Cerebellar nuclear complex (tissue), 1 donor: ENCODE measurements at places on chromosomes 13 and 19.

DNA sequence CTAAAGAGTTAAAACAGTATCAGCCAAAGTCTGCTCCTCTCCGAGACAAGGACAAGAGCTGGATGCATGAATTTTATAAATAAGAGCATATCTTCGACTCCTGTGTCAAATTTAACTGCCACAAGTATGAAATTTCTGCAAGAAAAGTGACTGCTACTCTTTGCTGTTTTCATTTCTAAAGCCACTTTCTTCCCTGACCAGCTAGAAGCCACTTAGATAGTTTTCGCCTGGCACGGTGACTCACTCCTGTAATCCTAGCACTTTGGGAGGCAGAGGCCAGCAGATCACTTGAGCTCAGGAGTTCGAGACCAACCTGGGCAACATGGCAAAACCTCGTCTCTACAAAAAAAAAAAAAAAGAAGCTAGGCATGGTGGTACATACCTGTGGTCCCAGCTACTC, 61.3 kb downstream of the ENOX1 start:
- DNase-seq: no peak

DNA sequence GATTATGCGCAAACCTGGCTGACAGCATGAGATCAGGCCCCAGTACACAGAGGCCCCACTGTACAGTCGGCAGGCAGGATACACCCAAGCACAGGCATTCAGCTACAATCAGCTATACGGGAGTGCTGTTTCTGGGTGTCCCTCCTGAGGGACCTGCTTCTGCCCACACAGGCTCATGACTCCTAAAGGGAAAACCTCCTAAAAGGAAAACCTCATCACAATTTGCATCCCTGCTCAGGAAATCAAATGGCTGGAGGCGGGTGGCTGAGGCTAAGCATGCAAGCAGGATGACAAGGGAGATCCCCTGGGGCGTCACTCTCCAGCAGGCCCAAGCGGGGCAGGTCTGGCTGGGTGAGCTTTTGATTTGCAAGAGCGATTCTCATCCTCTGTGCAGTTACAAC, 99.8 kb downstream of the CRYL1 start:
- no peak for DNase-seq

- no peak for DNase-seq
Observed at GRCh38 chr19:30387311-30388115, 15.3 kb downstream of the ZNF536 start.

DNA sequence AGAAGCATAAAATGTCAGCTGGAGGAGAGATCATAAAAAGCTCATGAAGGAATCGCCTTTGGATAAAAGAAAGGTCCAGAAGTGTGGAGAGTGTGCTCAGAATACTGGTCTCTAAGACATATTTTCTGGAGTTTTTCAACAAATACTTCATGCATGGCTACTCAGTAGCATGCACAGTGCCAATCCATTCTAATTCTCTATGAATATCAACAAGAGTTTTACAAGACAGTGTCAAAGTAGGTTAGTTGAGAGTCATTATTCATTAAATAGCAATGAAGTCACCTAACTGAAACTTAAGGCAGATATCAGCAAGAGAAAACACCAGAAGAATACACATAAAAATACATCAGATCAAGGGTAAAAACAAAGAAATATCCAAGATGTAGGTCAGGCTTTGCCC, 1243.2 kb upstream of the SLC10A2 start:
- DNase-seq: no peak
